ENCODE measurements at places on chromosomes 7 and 10. TPM values are rescaled to one million over a fixed set of nuclear protein-coding genes. Genes with fewer than 3 reads are reported as not detected.

GRB10 gene
- 8.5 TPM for polyA plus RNA-seq

DNA sequence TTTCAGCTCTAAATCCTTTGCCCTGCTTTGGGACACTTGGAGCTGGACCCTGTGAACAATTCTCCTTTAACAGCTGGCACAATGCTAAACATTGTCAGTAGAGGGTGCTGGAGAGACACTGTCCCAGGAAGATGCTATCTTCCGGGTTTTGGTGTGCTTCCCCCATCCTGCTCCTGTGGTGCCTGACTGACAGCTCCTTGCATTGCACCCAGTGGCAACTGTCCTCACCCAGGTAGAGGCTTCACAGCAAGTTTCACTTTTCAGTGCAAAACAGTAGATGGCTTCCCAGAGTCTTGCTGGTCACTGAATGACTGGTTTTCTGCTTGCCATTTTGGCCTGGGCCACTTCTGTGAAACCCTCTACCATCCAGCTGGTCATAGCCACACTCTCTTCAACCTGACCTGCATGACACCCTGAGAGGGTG lies 77.3 kb downstream of the CDC14C start:
- DNase-seq, result no peak

- no peak for DNase-seq
Measured at GRCh38 chr7:24728503-24729364, 28.5 kb downstream of the GSDME start.

DNA sequence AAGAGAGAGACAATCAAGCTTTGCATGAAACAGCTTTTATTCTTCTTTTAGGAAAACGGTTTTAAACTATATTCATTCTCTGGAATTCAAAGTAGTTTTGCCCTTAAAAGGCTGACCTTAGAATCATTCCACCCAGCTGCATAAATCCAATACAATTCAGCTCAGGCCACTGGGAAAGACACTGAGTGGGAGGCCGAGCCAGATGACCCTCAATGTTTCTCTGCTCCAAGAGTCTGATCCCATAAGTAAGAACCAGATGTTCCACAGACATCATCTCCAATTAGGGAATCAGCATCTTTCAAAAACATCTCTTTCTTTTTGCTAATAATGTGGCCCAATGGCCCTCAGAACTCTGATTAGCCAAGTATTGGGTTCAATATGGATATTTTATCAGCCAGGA lies 26.1 kb downstream of the CREB3L2 start:
- no peak for DNase-seq

GRCh38 chr7:23622506-23622925 lies 25.3 kb downstream of the CCDC126 start:
- no peak for DNase-seq

TRIM50 gene
- polyA plus RNA-seq, result not detected

ELAPOR2 gene
- 1.4 TPM for polyA plus RNA-seq

GRCh38 chr10:17744341-17744861 lies 7.6 kb upstream of the TMEM236 start:
- DNase-seq, result no peak

GRCh38 chr7:150719960-150720891 lies 3.8 kb downstream of the GIMAP1 start:
- no peak for DNase-seq

CALML5 gene
- not detected for polyA plus RNA-seq

LRGUK gene
- 0.05 TPM for polyA plus RNA-seq

CPN1 gene
- not detected for polyA plus RNA-seq

- DNase-seq, result no peak
Measured at GRCh38 chr7:91913612-91914011, 27.1 kb upstream of the AKAP9 start.

SORBS1 gene
- polyA plus RNA-seq, result 1.1 TPM

DNA sequence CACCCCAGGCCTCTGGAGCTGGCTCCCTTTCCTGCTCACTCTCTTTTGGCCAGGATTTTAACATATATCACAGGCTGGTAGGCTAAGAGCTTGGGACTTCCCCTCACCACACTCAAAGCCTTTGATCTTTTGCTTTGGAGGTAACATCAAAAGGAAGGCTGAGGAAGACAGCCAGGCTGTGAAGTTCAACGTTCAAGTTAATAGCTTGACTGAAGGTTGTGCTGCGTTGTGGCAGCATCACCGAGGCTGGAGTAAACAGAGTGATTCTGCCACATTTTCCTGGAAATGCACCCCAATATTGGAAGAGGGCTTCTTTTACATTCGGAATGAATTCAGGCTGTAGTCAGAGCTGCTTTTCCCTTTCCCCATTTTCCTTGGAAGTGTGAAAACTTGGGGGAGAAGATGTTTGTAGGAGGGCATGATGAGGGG lies 57.3 kb downstream of the TCF7L2 start:
- DNase-seq, result no peak

SCART1 gene
- polyA plus RNA-seq, result 0.89 TPM

DNA sequence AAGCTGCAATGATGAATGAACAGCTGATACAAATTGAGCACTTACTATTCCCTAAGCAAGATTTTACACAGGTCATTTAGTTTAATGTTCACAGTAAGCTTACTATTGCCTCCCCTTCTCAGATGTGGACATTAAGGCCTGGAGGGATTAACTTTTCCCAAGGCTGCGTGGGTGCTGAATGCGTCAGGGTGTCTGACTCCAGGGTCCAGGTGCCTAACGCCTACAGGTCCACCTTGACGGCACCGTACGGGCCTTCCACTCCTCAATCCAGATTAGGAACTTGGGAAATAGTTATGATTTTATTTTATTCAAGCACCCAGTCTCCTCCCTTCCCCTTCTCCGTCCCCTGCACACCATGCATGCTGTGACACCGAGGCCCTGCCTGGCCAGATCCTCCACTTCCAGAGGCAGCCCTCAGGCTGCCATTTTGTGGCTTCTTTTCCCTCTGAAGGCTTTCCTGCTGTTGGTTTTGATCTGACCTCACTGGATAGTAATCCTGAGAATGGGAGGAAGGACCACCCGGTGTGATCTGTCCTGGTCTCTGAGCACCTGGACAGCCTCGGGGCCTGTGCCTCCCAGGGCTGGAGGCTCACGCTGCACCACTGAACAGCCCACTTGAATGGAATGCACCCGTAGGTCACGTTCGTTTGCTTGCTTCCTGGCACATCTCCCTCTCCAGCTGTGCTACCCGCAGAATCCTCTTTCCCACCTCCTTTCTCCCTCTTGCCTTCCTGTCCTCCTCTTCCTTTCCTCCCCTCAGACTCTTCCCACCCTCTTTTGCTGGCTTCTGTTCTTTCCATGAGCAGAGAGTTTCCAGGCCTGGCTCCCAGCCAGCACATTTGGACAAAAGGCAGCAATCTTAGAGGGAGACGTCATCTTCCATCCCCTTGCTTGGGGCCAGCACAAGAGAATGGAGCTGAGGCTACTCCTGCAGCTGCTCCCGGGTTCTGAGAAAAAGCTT lies 14.4 kb downstream of the DENND2A start:
- peak; percentile 97 for DNase-seq

All from BJ (cell line).